ENCODE measurements at places on chromosomes 1 and 21.

GRCh38 chr1:239817801-239818200, 273.9 kb upstream of the FMN2 start:
- no peak for DNase-seq

DNA sequence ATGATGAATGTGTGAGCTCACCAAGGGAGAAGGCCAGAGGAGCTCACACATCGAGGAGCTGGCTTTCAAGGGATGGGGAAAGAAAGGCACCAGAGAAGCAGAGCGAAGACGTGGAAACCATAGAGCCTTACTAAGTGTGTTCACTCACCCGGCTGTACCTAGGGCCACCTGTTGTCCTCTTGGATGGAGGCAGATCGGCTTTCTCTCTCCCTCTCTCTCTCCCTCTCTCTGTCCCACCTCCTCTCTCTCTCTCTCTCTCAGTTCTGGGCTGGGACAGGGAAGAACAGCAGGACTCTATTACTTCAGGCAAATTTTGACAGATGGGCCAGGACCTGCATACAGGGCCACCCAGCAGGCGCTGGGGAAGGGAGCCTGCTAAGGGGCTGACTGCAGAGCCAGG, 64.8 kb downstream of the HIVEP3 start:
- no peak for DNase-seq

DNA sequence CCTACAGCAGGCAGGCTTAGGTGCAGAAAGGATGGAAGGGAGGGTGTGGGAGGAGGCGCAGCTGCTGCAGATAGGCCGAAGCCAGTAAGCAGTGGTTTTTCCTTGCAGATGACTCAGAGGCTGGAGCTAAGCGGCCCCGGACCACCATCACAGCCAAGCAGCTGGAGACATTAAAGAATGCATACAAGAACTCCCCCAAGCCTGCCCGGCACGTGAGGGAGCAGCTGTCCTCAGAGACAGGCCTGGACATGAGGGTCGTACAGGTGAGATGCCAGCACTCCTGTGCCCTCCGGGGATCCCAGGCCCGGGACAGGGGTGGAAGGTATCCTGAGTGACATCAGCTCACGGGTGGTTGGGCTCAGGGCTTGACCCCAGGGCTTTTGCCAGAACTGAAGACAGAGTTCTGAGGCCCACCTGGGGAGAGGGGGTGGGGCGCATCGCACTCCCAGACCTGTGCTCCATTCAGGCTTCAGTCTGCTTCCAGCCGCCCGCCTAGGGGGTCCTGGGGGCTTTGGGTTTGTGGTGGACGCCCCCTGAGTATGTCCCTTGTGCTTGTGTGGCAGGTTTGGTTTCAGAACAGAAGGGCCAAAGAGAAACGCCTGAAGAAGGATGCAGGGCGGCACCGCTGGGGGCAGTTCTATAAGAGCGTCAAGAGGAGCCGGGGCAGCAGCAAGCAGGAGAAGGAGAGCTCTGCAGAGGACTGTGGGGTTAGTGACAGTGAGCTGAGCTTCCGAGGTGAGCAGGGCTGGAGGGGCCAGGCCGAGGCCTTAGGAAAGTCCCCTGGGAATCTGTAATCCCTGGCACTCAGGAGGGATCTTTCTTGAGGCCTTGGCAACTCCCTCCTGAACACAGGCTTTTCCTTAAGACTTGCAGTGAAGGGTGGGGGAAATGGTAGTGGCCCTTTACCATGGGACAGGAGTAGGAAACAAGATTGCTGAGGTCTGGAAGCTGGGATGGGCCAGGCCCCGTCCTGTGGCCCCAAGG, 41.5 kb downstream of the LHX4 start:
- peak; percentile 50 for DNase-seq

DNA sequence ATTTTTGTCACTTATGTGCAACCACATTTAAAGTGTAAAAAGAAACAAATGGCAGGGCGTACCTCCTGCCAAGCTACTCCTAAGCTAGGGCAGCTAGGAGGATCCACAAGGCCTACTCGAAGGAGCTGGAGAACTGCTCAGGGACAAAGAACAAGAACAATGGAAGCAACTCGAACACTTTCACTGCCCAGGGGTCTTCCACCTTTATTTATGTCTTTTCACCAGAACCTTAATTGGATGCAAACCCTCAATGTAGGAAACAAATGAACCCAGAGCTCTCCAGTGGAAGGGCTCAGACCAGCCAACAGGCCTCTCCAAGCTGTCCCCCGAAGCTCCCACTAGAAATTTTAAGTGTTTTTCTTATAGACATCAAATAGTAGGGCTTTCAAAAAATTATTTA, 39.9 kb downstream of the C1orf198 start:
- no peak for DNase-seq

GRCh38 chr1:159790237-159790917, 9.6 kb downstream of the DUSP23 start:
- DNase-seq: no peak

- DNase-seq: peak; percentile 87
Measured at GRCh38 chr1:155970531-155971167, 7.7 kb downstream of the ARHGEF2 start.

DNA sequence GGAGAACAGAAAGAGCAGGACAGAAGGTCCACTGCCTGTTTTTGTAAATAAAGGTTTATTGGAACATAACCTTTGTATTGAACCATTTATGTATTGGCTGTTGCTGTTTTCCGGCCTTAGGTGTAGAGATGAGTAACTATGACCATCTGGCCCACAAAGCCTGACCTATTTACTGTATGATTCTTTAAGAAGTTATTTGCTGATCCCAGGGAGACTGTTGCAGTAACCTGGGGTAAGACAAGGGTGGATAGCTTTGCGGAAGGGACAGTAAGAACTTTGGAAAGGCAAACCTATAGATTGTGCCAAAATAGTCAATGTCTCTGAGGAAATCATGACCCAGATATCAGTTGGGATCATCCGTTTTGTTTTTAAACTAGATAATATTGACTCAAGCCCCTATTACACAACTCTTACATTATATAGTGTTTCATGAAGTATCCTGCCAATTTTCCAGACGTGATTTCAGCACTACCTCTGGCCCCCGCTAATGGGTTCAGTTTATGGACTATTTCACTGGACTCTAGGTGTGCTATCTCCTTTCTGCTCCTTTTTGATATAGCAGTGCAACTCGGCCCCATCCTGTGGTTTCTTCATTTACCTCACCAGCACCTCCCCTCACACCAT, 20.8 kb upstream of the TLCD4 start:
- DNase-seq: no peak

GRCh38 chr1:215276582-215276981, 194.0 kb downstream of the KCNK2 start:
- DNase-seq: no peak

- no peak for DNase-seq
Measured at GRCh38 chr1:229437443-229437842, 3.5 kb upstream of the ACTA1 start.

GRCh38 chr21:44555200-44555875, 3.3 kb downstream of the KRTAP10-3 start:
- DNase-seq: peak; percentile 41

- DNase-seq: no peak
Measured at GRCh38 chr1:53214376-53214940, 6.0 kb downstream of the CZIB start.

DNA sequence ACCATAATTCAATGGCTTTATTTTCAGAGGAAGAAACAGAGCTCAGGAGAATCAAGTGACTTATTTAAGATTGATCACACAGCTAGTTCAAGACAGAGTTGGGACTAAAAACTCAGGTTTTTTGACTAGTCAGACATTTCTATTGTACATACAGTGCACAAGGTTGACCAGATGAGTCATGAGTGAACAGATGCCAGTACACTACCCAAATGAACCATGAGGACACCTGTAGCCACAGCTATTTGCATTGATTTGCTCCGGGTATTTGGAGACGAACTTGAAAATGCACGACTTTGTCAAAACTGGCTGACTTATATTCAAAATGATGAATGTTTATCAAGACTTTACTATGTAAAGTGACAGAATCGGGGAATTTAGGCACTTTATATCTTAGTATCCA, 161.7 kb upstream of the ST6GALNAC5 start:
- DNase-seq: no peak

- DNase-seq: no peak
Measured at GRCh38 chr1:203153051-203153988, 22.3 kb downstream of the MYBPH start.

- DNase-seq: no peak
Measured at GRCh38 chr1:58812468-58812867, 28.6 kb upstream of the JUN start.

DNA sequence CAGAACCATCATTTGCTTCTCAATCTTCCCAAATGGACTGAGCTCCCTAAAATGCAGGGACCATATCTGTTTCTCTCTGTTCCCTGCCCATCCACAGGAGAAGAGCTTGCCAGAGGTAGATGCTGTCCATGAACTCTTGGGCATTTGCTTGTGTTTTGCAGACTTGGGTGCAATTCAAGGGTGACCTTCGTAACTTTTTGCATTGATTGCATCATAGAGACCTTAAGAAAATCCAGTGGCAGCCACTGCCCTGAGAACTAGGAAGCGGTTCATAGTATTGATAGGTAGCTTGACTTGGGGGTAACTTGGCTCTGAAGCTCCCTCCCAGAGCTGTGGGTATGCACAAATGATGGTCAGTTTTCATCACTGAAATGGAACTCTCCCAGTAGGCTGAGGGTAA, 34.3 kb upstream of the EDEM3 start:
- DNase-seq: no peak

DNA sequence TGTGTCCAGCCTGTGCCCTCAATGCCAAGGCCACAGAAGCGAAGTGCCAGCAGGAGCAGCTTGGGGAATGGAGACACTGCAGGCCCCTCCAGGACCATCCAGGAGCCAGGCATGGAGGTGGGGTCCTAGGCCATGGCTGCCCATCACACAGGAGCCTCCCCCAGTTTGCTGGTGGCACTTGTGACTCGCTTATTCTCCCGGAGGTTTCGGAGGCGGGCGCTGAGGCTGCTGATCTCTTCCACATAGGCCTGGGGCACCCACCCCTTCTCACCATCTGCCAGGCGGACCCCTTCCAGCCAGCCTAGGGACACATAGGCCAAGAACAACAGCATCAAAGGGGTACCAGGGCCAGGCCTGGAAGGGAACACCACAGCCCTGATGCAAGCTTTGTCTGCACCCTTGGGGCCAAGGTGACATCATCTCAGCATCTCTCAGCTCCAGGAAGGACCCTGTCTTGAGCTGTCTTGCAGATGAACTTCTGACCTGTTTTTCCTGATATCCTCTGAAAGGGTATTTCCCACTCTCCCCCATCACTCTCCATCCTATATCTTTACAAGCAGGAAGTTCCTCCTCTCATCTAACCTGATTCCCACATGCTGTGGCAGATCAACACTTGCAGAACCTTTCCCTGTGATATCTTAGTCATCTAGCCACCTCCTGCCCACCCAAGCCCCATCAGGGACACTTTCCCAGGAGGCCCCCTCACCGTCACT, 13.9 kb downstream of the ARHGEF19 start:
- DNase-seq: no peak

DNA sequence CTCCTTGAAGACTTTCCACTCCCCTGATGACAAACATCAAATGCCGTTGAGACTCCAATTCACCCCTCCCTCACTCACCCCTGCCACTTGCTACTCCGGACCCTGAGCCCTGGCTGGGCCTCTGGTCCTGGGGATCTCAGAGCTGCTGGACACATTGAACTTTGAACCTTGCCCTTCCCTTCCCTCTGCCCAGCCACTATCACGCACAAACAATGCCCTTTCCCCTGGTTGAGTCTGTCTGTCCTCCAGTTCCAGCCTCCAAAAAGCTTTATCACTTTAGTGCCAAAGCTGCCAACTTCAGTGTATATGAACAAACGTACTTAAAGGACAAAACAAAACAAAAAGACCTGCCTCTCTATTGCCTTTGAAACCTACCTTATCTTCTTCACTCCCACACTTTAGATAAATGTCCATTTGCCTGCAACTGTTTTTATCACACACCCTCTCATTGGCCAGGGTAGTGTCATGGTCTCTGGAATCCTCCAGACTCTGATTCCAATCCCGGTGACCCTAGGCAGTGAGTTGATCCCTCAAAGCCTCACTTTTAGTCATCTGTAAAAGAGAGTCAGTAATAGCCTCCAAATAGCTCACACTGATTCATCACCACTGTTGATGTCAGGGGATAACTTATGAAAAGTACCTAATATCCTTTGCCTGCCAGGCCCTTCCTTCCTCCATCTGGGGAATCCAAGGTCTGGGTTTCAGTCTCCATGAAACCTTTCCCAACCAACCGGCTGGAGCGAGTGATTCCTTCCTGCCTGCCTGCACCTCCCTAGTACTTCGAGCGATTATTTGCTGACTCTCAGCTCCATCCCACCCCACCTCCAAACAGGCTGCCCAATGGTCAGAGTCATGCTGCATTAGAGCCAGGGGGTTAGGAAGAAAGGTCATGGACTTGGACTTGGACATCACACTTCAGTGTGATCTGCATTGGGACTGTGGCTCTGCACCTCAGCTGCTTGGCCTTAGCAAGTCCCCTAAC, 15.9 kb upstream of the SPOCD1 start:
- DNase-seq: no peak

DNA sequence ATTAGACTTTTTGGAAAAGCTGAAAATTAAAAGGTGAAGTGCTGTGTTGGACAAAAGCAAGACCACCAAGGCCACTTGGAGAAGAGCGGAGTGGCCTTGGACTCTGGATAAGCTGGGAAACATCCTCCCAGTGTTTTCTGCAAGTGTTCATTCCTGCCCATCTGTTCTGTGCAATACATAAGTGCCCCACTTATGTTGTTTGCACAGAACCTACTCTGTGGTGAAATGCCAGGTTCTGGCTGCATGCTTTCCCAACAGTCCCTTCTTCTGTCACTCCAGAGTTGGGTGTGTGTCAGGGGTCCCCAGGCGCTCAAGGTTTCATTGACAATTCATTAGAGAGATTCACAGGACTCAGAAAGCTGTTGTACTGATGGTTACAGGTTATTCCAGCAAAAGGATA, 30.3 kb downstream of the NHLH2 start:
- DNase-seq: no peak

- no peak for DNase-seq
Measured at GRCh38 chr1:65792669-65793358, at the start of gene PDE4B. TSS of gene PDE4B (plus strand) at chr1:65792895.

DNA sequence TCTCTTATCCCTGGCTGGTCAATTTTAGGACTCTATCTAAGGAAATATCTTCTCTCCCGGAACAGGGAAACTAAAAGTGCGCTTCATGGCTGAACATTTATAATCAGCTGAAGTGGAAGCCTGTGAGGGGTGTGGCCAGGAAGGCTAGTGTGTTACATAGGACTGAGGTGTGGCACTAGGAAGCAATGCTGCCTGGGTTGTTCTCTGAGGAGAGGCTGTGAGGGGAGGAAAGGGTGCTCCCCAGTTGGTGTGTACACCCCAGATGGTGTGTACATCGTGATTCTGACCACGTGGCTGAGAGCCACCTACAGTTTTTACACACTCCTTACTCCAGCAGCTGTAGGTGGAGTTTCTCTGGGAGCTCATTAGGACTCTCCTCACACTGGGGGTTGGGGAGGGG, 16.3 kb downstream of the NTPCR start:
- no peak for DNase-seq

Data from sigmoid colon (tissue), 7 donors.